ENCODE measurements at places on chromosomes 16 and 17.

GRCh38 chr17:3528880-3529511 is 28.6 kb downstream of the TRPV3 start:
- DNase-seq = no peak

DNA sequence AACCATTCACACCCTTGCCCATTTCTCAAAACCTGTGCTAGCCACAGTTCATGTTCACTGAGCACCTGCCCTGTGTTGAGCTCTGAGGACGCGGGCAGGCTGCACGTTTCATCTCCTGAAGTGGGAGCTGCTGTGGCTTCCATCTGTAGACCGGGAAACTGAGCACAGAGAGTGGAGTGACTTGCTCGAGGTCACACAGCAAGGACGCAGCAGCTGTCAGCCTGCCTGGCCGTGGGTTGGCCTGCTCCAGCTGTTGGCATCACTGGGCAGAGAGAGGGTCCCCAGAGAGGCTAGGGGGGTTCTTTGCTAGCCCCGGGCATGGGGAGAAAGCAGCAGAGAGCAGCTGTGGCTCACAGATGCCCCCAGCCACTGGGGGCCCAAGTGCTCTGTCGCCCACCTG is 28.8 kb downstream of the ZFPM1 start:
- DNase-seq = no peak

GRCh38 chr17:6981426-6981825 is 14.4 kb upstream of the ALOX12 start:
- no peak for DNase-seq

DNA sequence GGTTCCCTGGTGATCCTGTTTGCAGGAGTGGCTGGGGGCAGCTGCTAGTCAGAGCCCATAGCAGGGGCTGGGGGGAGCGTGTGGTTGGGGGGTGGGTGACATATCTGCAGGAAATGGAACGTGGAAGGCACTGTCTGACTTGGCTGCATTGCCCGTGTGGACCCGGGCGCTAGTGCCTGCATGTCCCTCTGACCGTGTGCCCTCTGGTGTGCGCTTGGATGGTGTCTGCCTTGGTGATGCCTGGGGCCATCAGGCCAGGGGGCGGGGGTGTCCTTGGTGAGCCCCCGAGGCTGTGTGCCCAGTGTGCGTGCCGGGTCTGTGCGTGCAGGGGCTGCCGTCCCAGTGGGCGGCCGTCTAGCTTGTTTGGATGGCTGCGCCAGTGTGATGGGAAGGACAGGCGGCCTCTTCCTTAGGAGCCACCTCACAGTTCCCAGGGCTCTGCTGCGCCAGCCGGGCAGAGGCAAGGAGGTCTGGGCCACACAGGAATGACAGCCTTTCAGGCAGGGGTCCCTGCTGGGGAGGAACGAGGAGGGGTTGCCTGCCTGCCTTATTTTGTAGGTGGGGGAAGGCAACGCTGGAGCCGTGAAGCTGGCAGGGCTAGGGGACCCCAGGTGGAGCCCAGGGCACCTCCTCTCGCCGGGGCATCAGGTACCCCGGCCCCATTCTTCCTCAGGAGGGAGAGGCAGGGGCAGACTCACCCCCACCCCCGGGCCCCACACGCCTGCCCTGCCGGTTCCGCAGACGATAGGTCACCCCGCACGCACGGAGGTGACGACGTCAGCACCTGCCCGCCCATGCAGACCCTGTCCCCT is 693 bp downstream of the NDRG4 start:
- DNase-seq = no peak

DNA sequence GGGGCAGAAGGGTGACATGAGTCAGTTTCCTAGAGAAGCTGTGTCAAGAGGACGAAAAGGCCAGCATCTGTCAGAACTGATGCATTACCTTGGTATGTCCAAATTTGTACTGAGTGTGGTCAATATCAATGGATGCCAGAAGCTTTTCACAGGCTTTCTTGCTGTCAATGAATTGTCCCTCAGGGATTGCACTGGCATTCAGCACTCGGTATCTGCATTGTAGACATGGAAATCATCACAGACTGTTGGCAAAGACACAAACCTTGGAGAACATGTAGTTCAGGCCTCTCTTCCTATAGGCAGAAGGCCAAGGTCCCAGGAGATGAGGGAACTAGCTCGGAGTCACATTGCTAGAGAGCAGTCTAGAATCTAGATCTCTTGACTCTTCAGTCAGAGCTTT is 16.6 kb downstream of the MYH3 start:
- no peak for DNase-seq

DNA sequence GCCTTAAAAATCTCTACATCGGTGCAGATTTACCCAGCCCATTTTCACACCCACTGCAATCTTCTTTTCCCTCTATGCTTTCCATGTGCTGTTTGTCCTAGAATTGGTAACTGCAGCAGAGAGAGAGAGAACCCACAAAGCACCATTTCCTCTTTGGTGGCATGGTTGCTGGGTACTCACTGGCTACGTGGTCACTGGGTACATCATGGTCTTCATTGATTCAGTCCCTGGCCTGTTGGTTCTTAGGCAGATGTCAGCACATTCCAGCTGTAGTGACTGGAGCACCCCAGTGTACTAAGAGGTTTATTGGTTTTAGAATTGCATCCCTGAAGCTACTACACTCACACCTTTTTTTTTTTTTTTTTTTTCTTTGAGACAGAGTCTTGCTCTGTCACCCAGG is 156.1 kb upstream of the CACNG5 start:
- no peak for DNase-seq

Data from spinal cord (tissue), 10 donors.